Osteocyte (in vitro differentiated cells): ENCODE measurements at places on chromosomes 11 and 22. TPM values are rescaled to one million over a fixed set of nuclear protein-coding genes. Genes with fewer than 3 reads are reported as not detected.

DNA sequence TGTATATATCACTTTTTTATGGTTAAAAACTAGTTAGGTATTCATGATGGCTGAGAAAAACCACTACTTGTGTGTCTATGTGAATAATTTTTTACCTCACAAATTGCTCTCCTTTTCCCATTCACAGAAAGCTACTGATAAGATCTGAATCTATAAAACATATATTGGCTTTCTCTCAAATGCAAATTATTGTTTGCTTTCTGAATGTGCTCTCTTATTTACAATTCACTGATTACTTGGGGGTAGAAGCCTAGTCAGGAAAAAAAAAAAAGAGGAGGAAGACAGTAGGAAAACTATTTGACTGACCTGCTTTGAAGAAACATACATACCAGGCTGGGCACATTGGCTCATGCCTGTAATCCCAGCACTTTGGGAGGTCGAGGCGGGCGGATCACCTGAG is 20.5 kb downstream of the PGM2L1 start:
- no peak overlapping the region for H3K4me3 ChIP-seq
- H3K27ac ChIP-seq = no peak overlapping the region
- H3K36me3 ChIP-seq = peaks cover 12% of the 10 kb centered on the region
- peaks cover 26% of the 10 kb centered on the region for H3K4me1 ChIP-seq
- DNase-seq = no peak
- H3K27me3 ChIP-seq = no peaks in the 10 kb centered on the region

GRCh38 chr11:18366286-18366685 is 28.1 kb upstream of the LDHA start:
- peak overlapping the region; percentile 65 for H3K27ac ChIP-seq
- H3K4me3 ChIP-seq = no peak overlapping the region
- H3K4me1 ChIP-seq = peaks cover 28% of the 10 kb centered on the region
- DNase-seq = no peak

DNA sequence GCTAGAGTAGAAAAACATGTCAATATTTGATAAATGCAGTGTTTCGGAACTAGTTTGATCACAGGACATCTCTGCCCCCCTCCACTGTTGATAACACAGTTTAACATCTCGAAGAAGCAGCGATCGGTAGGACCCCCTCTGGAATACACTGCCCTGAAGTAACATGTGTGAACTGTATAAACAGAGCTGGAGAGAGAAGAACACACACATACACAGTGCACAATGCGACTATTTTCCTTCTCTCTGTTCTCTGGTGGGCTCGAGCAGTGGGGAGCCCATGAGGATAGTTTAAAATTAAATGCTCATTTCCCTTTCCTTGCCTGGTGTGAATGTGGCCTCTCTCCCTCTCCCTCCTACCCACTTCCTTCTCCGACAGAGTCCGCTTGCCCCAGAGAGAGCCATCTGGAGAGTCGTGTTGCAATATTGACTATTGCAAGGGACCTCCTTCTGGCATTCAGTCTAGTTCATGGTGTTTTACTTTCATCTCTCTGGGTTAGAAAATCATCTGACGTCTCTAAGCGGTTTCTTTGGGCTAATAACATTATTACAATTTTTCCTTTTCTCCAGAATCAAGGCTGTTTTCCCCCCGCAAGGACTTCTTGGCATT is 51.6 kb upstream of the BARX2 start:
- H3K4me3 ChIP-seq = peak overlapping the region; percentile 3
- peaks cover 13% of the 10 kb centered on the region for H3K27me3 ChIP-seq
- peaks cover 9% of the 10 kb centered on the region for H3K4me1 ChIP-seq
- H3K36me3 ChIP-seq = no peaks in the 10 kb centered on the region

DNA sequence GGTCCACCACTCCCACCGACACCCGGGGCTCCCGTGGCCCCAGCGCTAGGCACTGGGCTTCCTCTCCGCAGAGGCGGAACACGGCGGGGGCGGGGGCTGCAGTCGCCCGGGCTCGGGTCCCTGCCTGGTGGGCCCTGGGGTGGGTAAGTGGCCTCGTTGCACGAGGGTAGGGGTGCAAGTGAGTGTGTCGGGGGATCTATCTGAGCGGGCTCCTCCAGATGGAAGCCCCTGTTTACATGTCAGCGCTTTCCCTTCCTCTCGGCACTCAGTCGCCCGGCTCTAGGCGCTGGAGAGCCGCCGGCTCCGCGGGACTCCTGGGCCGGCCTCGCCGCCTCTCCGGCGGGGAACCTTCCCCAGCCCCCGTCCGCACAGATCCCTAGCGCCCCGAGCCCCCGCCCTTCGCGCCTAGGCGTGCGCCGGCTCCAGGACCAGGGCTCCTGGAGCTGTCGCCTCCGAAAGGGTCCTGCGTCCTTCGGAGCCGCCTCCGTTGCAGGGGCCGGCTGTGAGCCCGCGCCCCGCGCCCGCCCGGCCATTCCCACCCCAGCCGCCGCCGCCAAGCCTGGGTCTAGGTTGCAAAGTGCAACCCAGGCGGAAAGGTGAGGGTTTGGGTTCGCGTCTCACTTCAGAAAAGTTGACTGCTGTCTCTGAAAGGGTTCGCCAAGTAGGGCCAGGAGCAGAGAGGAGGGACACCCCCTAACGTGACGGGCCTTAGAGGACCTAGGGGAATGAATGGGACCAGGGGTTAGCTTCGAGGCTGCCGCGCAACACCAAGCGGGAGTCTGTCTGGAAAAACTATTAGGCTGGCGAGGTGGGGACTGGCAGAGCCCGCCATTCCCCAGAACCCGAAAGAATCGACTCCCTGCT is 978 bp downstream of the FLI1 start:
- H3K4me1 ChIP-seq = peaks cover 48% of the 10 kb centered on the region
- no peaks in the 10 kb centered on the region for H3K27me3 ChIP-seq
- no peaks in the 10 kb centered on the region for H3K36me3 ChIP-seq
- peak overlapping the region; percentile 91 for H3K27ac ChIP-seq
- H3K4me3 ChIP-seq = peak overlapping the region; percentile 84

- no peaks in the 10 kb centered on the region for H3K27me3 ChIP-seq
- H3K27ac ChIP-seq = no peak overlapping the region
- DNase-seq = no peak
- H3K36me3 ChIP-seq = no peaks in the 10 kb centered on the region
- no peak overlapping the region for H3K4me3 ChIP-seq
These were observed 140.7 kb upstream of the ANO3 start for GRCh38 chr11:26191193-26191592.

- DNase-seq = no peak
- no peaks in the 10 kb centered on the region for H3K27me3 ChIP-seq
- H3K36me3 ChIP-seq = no peaks in the 10 kb centered on the region
- H3K27ac ChIP-seq = no peak overlapping the region
- H3K4me3 ChIP-seq = no peak overlapping the region
- H3K4me1 ChIP-seq = peaks cover 1% of the 10 kb centered on the region
These were observed 9.4 kb downstream of the LDLRAD3 start for GRCh38 chr11:35953081-35953760.

GRCh38 chr22:27988704-27989103 is 69.6 kb upstream of the PITPNB start:
- peak overlapping the region; percentile 47 for H3K27ac ChIP-seq
- no peak overlapping the region for H3K4me3 ChIP-seq
- DNase-seq = peak; percentile 49
- H3K4me1 ChIP-seq = peaks cover 41% of the 10 kb centered on the region
- H3K27me3 ChIP-seq = no peaks in the 10 kb centered on the region
- peaks cover 26% of the 10 kb centered on the region for H3K36me3 ChIP-seq

DNA sequence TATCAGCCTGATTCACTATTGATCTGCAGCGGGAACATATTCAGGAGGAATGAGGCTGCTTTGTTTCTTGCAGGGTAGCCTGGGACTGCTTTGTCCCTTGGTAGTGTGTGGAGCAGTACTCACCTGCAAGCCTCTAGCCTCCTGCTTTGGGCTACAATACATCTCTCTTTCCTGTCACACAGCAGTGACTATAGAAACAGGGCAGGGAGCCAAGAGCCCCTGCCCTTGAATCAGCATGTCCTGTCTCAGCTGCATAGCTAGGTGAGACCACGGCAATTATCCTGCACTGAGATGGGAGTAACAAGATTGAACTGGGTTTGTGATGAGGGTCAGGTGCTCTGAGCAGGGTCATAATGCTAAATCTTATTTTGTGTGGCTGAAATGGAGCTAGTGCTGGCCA is 191.9 kb downstream of the NELL1 start:
- no peak overlapping the region for H3K27ac ChIP-seq
- no peak overlapping the region for H3K4me3 ChIP-seq
- H3K4me1 ChIP-seq = no peaks in the 10 kb centered on the region

- H3K4me1 ChIP-seq = peaks cover 23% of the 10 kb centered on the region
- no peak for DNase-seq
- H3K4me3 ChIP-seq = no peak overlapping the region
- H3K27ac ChIP-seq = no peak overlapping the region
These were observed 26.9 kb downstream of the ARFGAP2 start for GRCh38 chr11:47149782-47150181.

DNA sequence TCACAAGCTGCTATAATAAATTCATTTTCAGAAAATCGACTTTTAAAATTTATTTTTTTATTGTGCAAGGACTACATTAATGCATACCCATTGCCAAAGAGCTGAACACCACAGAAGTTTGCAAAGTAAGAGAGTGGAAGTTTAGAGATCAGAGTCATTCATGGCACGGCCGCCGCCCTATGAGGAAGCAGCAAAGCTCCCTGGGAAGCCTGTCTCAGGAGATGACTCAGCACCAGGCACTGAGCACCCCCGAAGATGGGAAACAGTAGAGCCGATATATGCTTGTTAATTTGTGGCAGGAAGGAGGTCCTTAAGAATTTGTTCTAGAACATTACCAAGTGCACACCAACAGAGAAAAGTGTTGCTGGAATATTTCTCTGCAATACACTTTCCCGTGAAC is 693.7 kb downstream of the OPCML start:
- DNase-seq = no peak
- no peaks in the 10 kb centered on the region for H3K27me3 ChIP-seq
- no peak overlapping the region for H3K4me3 ChIP-seq
- peaks cover 11% of the 10 kb centered on the region for H3K4me1 ChIP-seq
- H3K27ac ChIP-seq = peak overlapping the region; percentile 32
- H3K36me3 ChIP-seq = no peaks in the 10 kb centered on the region

GRCh38 chr11:79431535-79431934 is 9.3 kb downstream of the TENM4 start:
- no peaks in the 10 kb centered on the region for H3K36me3 ChIP-seq
- no peak overlapping the region for H3K27ac ChIP-seq
- peaks cover 16% of the 10 kb centered on the region for H3K27me3 ChIP-seq
- no peak overlapping the region for H3K4me3 ChIP-seq
- peaks cover under 1% of the 10 kb centered on the region for H3K4me1 ChIP-seq
- no peak for DNase-seq

- peaks cover 26% of the 10 kb centered on the region for H3K27me3 ChIP-seq
- no peak overlapping the region for H3K4me3 ChIP-seq
- H3K27ac ChIP-seq = no peak overlapping the region
- H3K36me3 ChIP-seq = no peaks in the 10 kb centered on the region
- peaks cover 7% of the 10 kb centered on the region for H3K4me1 ChIP-seq
- no peak for DNase-seq
These were observed 70.7 kb upstream of the THY1 start for GRCh38 chr11:119493712-119494111.

GRCh38 chr22:38477585-38477984 is 9.7 kb downstream of the KDELR3 start:
- peak overlapping the region; percentile 7 for H3K27ac ChIP-seq
- no peak overlapping the region for H3K4me3 ChIP-seq
- peaks cover 20% of the 10 kb centered on the region for H3K4me1 ChIP-seq
- H3K36me3 ChIP-seq = peaks cover 19% of the 10 kb centered on the region

DNA sequence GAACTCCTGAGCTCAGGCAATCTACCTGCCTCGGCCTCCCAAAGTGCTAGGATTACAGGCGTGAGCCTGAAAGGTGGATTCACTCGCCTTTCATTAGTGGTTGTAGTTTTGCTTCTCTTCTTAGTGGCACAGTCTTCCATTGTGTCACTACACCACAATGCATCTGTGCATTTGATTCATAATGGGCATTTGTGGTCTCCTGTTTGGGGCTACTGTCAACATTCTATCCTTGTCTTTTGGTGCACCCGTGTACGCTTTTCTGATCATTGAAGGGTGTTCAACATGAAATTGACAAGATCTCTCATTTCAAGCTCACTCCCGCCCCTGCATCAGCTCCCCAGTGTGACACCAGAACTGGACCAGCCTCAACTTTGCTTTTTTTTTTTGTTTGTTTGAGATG is 2.0 kb upstream of the SYT12 start:
- H3K27ac ChIP-seq = no peak overlapping the region
- no peak overlapping the region for H3K4me3 ChIP-seq
- no peaks in the 10 kb centered on the region for H3K27me3 ChIP-seq
- no peak for DNase-seq
- H3K4me1 ChIP-seq = peaks cover 18% of the 10 kb centered on the region
- no peaks in the 10 kb centered on the region for H3K36me3 ChIP-seq

DNA sequence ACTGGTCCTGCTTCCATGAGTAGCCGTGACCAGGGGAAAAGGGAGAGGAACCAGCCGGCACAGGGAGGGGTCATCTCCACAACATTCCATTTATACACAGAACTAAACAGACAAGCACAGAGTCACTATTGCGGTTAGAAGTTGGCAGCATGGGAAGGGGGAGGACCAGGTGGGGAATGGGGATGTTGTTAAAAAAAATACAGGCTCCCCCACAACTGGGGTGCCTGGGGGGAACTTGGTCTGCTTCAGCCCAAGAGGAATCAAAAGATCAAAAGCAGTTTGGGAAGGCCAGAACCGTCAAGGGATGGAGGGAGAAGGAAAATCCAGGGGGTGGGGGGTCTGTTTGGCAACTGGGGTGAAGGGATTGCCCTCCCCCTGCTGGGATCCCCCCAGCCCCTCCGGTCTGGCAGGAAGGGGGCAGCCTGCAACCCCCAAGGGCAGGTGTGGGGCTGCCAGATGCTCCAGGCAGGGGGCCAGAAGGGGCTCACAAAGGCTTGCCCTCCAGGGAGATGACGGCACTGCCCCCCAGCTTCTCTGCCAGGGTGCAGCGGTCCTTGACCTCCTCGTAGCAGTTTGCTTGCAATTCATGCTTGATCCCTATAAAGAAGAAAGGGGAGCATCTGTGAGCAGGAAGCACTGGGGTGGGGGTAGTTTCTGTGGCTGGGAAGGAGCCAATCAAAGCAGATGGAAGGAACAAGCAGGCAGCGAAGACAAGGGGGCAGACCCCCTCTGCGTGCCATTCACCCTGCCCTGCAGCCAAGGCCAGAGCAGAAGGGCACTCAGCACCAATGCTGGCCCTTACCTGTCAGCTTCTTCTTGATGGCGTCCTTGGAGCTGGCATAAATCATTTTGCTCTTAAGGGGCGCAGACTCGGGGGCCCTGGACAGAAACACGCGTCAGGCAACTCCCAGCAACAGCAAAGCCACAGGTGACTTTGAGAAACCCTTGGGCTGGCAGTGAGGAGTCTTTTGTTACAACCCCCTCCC is 2.8 kb downstream of the CFL1 start:
- H3K27ac ChIP-seq = no peak overlapping the region
- no peaks in the 10 kb centered on the region for H3K27me3 ChIP-seq
- no peak for DNase-seq
- peaks cover 35% of the 10 kb centered on the region for H3K4me1 ChIP-seq
- H3K36me3 ChIP-seq = peaks cover 47% of the 10 kb centered on the region

- H3K4me3 ChIP-seq = no peak overlapping the region
- H3K4me1 ChIP-seq = no peaks in the 10 kb centered on the region
- H3K27ac ChIP-seq = no peak overlapping the region
- no peaks in the 10 kb centered on the region for H3K36me3 ChIP-seq
These were observed 24.6 kb downstream of the MRGPRD start for GRCh38 chr11:68956142-68956541.

MAPK8IP2 gene
- total RNA-seq = 2.8 and 3.6 TPM in 2 replicates

GLB1L2 gene
- 0.21 TPM in 1 of 2 replicates, not detected in the other for total RNA-seq

ACP2 gene
- total RNA-seq = 55.7 and 60.5 TPM in 2 replicates

CPT1B gene
- 49.8 and 60.7 TPM in 2 replicates for total RNA-seq

CCDC73 gene
- not detected in 2 replicates for total RNA-seq

TMEM123 gene
- total RNA-seq = 244 and 250 TPM in 2 replicates

XKR3 gene
- not detected in 2 replicates for total RNA-seq

MUC6 gene
- total RNA-seq = not detected in 2 replicates

KLHL35 gene
- 2.3 and 2.8 TPM in 2 replicates for total RNA-seq
